Putamen (tissue), 1 donor: ENCODE measurements at places on chromosomes 13 and 19.

DNA sequence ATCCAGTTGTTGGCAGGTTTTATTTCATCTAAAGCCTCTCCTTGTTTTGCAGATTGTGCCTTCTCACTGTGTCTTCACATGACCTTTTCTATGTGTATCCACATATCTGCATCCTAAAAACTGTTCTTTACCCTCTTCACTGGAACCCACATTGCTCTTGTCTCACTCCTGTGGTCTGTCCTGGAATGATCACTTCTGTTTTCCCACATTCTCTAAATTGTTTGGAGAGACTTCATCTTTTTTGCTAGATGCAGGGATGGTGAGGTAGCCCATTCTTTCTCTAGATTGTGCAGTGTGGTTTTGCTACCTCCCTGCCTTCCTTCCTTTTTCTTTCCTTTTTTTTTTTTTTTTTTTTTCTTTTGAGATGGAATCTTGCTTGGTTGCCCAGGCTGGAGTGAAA, 608.6 kb upstream of the MIR17HG start:
- DNase-seq = no peak

- no peak for DNase-seq
Observed at GRCh38 chr19:39138221-39139211, 12.9 kb downstream of the PAK4 start.

DNA sequence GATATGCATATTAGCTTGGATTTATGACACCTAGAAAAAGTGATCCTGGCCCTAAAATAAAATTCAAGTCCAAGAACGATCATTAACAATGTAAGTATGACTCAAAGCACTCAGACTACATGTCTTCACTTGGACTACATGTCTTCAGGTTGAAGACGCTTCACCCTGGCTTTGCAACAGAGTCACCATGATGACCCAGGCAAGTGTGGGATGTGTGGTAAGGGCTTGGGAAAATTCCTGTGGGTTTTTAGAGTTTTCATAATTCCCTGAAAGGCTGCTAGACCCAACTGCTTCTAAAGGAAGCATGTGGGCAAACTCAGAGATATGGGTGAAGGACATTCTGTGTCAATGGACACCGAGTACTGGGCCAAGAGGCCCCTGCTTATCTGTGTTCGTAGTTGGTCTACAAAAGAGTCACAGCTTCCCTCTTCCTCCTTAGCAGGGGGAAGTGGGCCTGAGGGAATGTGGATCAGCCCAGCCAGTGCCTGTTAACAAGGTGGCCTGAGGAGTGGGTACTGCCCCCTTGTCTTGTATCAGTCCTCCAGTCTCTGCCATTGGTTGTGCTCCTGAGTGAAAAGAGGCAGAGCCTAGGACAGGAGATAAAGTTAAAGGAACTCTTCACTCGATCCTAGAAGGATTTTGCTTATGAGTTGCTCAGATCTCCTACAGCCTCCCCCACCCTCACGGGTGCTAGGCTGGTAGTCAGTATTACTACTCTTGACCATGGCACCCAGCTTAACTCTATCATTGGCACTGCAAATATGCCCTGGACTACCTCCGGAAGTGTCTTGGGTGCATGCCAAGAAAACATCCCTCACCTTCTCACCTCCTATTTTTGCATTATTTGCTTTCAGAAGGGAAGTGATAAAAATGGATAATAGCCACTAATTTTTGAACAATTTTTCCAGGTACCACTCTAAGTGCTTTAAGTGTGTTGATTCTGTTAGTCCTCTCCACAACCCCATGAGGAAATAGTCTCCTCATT, 406.3 kb downstream of the COG6 start:
- DNase-seq = no peak

DNA sequence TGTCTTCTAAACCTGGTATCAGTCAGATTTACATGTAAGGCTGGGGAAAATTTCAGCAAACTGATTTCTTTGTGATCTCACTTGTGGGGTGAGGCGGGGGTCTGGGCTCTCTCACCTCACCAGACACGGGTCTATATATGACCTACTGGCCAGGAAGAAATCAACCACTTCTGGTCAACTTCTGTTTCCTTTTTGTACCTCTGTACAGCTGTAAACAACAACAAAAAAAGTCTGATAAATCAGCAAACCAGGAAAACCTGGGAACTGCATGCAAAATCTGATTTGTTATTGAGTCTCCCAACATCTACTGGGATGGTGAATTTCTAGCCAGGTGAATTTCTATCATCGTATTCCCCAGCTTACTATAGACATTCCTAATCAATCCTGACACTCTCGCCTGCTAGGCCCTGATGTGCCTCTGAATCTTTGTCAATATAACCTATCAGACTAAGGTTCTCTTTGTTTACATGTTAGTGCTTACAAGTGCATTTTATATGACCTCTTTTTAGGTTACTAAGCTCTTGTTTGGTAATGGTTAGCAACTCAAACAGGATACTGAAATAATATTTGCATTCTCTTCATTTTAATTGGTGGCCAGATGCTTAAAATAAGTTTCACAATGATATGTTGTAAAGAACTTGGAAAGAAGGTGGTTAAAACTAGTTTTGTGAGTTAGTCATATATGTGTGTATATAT, 77.7 kb downstream of the LRRC63 start:
- DNase-seq = no peak

- DNase-seq = no peak
Observed at GRCh38 chr13:41495044-41495443, 37.7 kb downstream of the RGCC start.
